CD8-positive, alpha-beta T cell (primary cell): ENCODE measurements at places on chromosomes 7 and 10. TPM values are rescaled to one million over a fixed set of nuclear protein-coding genes. Genes with fewer than 3 reads are reported as not detected.

DNA sequence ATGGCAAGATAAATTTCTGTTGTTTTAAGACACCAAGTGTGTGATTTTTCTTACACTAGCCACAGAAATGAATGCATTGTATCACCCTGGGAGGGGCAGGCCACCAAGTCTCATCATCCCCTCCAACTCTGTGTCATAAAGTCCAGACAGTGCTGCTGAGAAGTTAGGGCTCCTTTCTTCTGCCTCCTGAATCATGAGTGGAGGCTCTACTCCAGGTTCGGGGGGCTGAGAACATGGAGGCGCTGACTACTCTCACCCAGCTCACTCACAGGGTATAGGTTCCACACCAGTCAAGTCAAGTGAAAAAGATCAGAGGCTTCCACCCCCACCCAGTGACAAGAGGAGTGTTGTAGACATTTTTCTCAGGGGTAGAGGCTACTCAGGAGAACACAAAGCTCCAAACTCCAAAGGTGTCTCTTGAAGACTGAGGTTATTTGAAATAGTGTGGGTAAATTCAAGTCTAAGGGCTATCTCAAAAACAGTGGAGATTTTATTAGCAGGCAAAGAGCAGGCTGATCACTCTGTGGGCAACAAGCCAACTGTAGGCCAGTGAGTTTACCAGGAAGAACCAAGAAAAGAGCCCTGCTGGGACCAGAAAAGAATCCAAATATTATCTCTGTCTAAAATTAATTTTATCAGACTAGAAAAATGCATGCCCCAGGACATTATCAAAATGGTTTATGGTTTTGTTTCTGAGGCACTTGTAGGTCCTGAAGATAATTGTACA, 118.6 kb upstream of the RET start:
- DNase-seq, result no peak

- no peak for DNase-seq
Observed at GRCh38 chr7:124276005-124276622, 243.2 kb upstream of the TMEM229A start.

GRCh38 chr10:84204122-84204521, 9.8 kb downstream of the CDHR1 start:
- DNase-seq, result no peak

GRCh38 chr10:118979661-118980060, 49.9 kb upstream of the NANOS1 start:
- DNase-seq, result no peak

Gene ENTPD1
- 0.69 TPM for total RNA-seq

Gene ENTPD7
- 1.5 TPM for total RNA-seq

Gene CCDC7
- 59.0 TPM for total RNA-seq
